NCI-H1048 (cell line): ENCODE measurements at places on chromosomes 6 and 20.

- DNase-seq = no peak
Measured at GRCh38 chr20:32300647-32301046, 23.2 kb downstream of the KIF3B start.

DNA sequence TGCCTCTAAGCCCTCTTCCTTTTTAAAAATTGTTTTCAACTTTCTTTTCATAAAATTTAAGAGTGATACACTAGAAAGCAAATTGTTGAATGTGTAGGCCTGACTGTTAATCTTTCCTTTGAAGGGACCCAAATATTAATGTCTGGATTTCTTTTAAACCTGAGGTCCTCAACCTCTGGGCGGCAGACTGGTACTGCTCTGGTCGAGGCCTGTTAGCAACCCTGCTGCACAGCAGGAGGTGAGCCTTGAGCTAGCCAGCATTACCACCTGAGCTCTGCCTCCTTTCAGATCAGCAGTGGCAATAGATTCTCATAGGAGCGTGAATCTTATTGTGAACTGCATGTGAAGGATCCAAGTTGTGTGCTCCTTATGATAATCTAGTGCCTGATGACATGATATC is 191.2 kb downstream of the MANEA start:
- DNase-seq = no peak

DNA sequence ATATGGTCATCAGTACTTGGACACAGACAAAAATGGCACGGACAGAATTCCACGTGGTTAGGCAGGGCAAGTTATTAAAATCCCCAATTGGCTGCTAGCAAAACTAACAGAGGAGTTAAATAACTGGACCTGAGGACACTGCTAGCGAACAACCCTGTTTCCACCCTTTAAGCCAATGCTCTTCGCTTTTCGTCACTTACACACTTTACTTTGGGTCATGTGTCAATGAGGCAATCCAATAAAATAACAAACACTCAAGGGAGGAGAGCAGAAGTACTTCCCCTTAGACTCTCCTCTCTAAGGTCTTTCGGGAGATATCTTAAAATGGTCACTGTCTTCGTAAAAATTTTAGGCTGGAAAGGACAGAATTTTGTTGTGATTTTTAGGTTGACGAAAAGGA is 68.6 kb downstream of the LCA5 start:
- DNase-seq = no peak

- no peak for DNase-seq
Measured at GRCh38 chr6:72969666-72970065, 255.6 kb downstream of the KHDC1L start.

GRCh38 chr6:140987364-140988155 is 1145.2 kb upstream of the GJE1 start:
- DNase-seq = no peak

GRCh38 chr6:69875715-69876114 is 9.4 kb downstream of the COL19A1 start:
- DNase-seq = no peak

GRCh38 chr6:65170273-65170672 is 536.8 kb downstream of the EYS start:
- no peak for DNase-seq
